ENCODE measurements at places on chromosomes 16 and 17.

DNA sequence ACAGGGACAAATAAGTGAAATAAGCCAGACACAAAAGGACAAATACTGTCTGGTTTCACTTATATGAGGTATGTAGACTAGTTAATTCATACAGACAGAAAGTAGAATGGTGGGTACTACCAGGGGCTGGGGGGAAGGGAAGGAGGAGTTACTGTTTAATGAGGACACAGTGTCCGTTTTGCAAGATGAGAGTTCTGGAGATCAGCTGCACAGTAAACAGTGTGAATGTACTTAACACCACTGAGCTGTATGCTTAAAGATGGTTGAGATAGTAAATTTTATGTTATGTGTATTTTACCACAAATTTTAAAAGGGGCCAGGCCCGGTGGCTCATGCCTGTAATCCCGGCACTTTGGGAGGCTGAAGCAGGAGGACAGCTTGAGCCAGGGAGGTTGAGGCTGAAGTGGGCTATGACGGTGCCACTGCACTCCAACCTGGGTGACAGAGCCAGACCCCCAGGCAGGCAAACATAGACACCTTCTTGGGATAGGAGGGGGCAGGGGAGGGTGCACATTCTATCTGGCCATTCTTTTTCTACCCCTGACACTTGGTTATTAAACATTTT, 23.5 kb downstream of the LRRC75A start:
- DNase-seq: no peak

GRCh38 chr17:48258331-48258730, 150.8 kb downstream of the SNX11 start:
- DNase-seq: no peak

GRCh38 chr17:2937331-2938003, 125.9 kb downstream of the OR1D5 start:
- no peak for DNase-seq

- no peak for DNase-seq
Measured at GRCh38 chr16:27482397-27483087, 67.2 kb downstream of the GTF3C1 start.
